ENCODE measurements at places on chromosomes 12 and 14.
A peak's percentile ranks its signal among the peaks of the same experiment; 100 is the strongest.

- no peak for DNase-seq
Observed at GRCh38 chr14:63375769-63376168, 57.0 kb upstream of the GPHB5 start.

- no peak for DNase-seq
Observed at GRCh38 chr12:57236925-57237595, 7.5 kb downstream of the SHMT2 start.

DNA sequence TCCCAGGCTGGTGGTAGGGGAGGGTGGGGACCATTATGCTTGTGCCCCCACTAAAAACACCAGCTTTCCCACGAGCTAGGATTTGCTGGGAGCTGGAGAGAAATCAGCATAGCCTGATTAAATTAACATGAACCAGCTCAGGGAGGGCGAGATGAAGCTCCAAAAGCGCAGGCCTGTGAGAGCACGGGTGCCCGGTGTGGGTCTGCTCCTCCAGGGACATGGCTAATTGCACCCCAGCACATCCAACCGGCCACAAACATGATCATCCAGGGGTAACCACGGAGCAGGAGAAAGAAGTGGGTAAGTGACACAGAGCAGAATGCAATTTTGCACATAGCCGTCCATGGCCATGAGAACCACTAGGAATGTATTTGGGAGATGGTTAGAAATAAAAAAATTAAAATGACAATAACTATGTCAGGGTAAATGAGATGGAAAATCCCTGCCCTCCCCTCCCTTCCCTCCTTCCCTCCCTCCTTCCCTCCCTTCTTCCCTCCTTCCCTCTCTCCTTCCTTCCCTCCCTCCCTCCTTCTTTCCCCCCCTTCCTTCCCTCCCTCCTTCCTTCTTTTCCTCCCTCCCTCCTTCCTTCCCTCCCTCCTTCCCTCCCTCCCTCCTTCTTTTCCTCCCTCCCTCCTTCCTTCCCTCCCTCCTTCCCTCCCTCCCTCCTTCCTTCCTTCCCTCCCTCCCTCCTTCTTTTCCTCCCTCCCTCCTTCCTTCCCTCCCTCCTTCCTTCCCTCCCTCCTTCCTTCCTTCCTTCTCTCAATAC, 26.9 kb downstream of the CLMN start:
- DNase-seq: no peak

GRCh38 chr12:125503128-125503527, 437.9 kb downstream of the AACS start:
- no peak for DNase-seq

GRCh38 chr12:31859232-31859977, 99.8 kb upstream of the RESF1 start:
- no peak for DNase-seq

DNA sequence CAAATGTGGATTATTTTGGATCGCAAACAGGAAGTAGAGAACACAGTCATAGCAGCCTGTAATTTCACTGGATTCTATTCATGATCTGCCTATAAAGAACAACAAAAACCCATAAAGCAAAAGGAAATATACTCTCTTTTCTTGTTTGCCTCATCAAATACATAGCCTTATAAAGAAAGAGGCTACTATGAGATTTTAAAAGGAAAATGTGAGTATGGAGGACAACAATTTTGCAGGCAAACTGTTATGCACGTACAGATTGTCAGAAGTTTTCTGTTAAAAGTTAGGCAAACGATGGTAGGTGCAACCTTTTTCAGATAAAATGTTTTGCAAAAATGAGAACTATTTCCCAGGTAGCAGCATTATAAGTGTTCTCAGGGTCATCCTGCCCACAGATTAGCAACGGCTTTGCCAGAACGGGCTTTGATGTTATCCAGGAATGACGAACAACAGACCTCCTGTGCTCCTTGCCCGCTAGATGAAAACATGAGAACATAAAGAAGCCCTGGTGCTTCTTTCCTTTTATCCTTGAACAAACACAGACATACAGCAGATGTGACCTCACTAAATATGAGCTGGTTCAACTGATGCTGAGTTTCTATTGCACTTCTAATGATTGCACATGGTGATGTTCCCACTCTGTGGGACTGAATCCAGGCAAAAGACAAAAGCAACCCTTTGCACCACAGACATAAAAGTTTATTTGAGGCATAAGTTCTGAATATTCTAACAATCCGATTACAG, 88.1 kb downstream of the ITPR2 start:
- no peak for DNase-seq

DNA sequence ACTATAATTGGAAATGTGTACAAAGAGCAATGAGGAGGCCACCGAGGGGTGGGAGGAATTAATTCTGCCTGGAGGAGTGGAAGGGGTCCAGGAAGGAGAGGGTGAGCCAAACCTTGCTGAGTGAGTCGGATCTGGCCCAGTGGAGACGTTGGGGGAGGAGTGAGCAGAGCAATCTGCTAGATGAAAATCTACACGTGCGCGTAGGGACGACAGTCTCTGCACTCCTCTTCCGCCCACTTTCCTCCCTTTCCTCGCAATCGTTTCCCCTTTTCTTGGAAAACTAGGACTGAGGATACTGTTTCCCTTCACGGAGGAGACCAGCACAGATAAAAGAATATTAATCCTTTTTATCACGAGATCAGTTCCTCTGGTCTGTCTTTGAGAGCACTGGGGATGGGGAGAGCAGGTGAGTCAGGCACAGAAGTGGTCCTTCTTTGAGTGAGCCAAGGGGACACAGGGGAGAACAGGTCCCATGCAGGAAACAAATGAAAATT, 2.9 kb upstream of the NAB2 start:
- no peak for DNase-seq

DNA sequence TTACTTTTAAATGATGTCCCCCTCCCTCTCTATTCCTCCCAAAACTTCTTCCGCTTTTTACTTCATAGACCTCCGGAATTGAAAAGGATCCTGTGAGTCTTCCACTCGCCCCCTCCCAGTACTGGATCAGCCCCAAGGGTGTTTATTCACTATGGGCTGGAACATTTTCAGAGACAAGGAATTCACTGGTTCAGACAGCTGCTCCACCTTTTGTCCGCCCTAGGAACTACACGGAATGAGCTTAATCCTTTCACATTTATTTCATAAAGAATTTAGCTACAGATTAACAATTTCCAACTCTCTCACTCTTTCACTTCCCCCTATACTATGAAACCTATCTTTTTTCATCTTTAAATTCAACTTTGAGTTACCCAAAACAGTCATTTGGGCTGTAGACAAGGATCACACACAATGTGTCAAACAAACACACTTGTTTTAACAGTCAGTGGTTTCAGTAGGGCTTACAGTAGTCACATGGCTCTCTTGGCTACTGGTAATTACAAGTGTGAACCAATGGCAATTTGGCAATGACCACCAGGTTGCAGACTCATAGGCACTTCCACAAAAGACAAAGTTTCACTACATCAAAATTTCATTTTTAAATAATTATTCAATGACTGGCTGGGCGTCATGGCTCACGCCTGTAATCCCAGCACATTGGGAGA, 20.6 kb downstream of the CNIH1 start:
- DNase-seq: no peak

GRCh38 chr14:31025367-31026076, at the start of gene AP4S1:
Gene AP4S1 (plus strand): TSS chr14:31025649. CDS start chr14:31066197, 40,548 bp downstream.
- peak; percentile 9 for DNase-seq

DNA sequence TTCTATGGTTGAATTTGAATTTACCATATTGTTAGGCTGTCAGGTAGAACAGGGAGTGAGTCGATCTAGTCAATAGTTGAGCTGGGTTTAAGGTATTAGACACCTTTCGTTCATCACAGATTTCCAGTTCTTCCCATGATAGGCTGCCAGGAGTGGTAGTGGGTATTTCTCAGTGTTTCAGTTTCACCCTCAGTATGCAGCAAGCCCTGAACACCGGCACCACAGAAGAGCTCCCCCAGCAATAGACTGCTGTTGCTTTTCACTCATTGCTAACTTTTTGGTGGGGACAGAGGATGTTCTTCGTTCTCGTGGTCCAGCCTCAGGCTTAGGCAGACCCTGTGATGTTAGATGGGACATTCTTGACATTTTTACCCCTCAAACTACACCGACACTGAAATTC, 164.6 kb downstream of the PTPRO start:
- no peak for DNase-seq

DNA sequence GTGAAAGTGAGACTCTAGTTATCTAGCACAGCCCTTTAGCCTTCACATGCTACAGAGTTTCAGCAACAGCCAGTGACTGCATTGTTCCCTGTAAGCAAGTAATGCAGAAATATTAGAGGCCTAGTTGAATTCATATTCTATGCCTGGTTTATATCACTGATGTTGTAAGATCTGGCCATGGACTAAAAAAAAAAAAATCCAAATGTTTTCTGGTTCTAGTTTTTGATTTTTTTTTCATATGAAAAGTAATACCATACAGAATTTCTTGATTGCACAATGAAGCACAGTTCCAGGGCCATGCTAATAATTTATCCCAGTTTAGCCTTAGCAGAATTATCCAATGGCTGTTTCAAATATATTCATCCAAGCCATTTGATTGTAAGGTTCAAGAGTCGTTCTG, 341.5 kb upstream of the DDHD1 start:
- DNase-seq: no peak

- no peak for DNase-seq
Observed at GRCh38 chr12:87848248-87848868, 180.8 kb downstream of the C12orf50 start.

DNA sequence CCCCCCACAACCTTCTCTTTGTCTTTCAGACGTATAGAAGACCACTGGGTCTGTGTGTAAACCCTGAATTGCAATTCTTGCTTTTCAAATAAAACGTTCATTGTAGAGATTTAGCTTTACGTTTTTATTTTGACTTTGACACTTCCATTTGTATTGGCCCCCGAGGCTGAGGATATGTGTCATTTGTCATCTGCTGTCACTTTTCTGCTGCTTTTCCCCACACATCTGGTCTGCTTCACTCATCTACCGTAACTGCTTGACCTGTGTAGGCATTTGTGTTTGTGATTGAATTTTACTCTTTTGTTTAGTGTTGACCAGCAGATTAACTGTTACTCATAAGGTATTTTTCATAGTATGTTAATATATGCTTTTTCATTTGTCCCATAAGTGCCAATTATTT, 157.2 kb upstream of the SYT10 start:
- no peak for DNase-seq

GRCh38 chr12:104709692-104710435, 248.2 kb downstream of the SLC41A2 start:
- no peak for DNase-seq

DNA sequence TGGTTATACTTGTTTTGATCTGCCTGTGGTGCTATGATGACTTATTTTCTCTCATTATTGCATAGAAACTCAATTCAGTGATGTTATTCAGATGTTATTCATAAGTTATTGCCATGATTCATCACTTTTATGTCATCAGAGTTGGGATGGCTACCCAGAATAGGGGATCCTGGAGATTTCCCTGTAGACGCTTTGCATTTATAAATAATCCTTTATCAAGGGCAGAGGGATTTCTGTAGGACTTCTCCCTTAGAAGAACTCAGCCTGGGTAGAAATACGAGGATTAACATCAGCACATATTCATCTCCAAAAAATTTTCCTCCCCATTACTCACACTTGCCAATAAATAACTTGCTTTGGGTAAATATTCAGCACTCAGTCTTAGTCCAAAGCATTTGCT, 4.9 kb downstream of the GPRC5A start:
- DNase-seq: no peak

- DNase-seq: no peak
Observed at GRCh38 chr12:84561351-84561750, 351.2 kb downstream of the SLC6A15 start.
